NCI-H146 (cell line): ENCODE measurements at places on chromosomes 3 and 15.
A peak's percentile ranks its signal among the peaks of the same experiment; 100 is the strongest.

GRCh38 chr15:34889476-34889875, 80.1 kb downstream of the AQR start:
- DNase-seq = no peak

DNA sequence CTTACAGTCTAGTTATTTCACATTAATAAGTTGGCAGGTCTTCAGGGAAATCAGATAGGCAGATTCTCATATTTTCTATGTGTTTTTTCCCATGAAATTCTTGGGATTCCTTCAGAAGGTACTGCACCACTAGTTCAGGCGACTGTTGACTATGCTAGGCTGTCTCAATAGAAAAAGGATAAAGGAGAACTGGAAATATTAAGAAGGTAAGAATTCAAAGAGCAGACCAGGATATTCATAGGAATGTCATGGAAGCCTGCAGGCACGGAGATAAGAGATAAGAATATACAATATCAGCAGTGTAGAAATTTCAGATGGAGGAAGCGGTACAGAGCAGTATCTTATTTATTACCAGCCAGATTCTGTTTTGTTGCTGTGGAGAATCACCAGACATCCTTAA, 432.1 kb upstream of the MDFIC2 start:
- no peak for DNase-seq

- DNase-seq = no peak
These were observed 376.7 kb upstream of the PDZRN3 start for GRCh38 chr3:74001436-74001835.

DNA sequence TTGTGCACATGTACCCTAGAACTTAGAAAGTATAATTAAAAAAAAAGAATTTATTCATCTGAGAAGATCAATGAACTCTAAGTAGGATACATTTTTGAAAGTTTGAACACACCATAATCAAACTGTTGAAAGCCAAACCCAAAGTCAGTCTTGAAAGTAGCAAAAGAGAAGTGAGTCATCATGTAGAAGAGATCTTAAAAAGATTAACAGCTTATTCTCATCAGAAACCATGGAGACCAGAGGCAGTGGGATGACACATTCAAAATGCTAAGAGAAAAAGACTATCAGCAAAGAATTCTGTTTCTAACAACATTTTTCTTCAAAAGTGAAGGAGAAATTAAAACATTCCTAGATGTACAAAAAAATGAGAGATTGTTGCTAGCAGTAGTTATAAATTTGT, 60.7 kb downstream of the TIMP4 start:
- DNase-seq = no peak

- no peak for DNase-seq
These were observed 11.4 kb downstream of the ENTPD3 start for GRCh38 chr3:40398346-40398745.

DNA sequence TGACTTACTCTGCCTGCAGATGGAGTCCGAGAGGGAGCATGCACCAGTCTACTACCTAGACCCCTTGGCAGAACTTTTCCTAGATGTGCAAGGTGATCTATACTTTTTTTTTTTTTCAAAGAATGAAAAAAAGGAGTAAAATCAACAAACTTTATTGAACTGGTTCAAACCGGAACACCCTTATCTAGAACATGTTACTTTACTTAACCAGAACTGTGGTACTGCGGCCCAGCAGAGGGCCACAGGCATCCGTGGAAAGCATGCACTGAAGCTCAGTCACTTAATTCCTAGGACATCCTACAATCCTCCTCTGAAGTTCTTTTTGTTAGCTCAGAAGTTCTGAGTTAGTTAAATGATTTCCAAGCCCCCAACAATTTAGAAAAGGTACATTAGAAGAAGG, 21.6 kb downstream of the CHAC1 start:
- no peak for DNase-seq

DNA sequence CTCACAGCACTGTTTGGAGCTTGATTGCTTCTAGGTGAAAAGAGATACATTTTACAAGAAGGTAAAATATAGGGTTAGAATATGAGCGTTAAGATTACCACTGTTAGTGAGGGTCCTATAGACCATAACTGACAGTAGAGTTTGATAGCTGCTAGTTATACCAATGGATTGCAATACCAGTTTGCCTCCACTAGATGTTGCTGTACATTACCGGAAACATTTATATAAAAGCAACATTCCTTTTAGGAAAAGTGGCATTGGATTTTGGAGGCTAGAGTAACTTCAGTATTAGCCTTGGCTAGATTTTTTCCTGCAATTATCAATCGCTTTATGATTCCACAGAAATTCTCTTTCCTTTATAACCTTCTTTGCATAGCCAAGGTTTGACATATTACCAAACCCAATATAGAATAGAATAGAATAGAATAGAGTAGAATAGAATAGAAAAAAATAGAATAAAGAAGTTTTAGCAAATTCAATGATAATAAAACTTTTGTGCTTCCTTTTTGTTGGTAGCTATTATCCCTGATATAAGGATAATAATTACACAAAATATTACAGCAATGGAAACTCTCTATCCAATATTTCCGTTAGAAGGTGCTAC, 1093.6 kb upstream of the ALCAM start:
- peak; percentile 44 for DNase-seq

DNA sequence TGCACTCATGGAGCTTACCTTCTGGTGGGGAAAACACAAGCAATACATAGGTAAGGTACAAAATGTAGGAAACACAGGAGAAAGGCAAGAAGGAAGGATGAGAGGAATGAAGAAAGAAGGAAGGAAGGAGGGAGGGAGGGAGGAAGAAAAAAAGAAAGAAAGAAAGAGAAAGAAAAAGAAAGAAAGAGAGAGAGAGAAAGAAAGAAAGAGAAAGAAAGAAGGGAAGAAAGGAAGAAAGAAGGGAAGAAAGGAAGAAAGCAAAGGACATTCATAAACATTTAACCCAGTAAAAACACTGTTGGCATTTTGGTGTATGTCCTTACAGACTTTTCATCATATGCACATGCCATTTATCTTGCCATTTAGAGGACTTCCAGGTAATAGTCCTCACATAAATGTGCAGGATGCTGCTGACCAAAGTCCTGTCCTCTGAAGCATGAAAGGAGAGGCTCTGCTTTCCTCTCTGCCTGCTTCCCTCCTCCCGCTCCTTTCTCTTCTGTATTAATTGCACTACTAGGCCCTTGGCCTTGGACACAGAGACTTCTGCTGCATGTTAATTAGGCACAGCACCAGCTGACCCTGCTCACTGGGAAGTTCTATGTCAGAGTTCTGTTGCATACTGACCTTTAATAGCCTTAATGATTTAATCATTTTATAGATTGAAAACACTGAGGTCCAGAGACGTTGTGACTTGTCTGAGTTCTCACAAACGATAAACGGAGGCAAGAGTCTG, 29.7 kb upstream of the NDUFB4 start:
- peak; percentile 7 for DNase-seq

DNA sequence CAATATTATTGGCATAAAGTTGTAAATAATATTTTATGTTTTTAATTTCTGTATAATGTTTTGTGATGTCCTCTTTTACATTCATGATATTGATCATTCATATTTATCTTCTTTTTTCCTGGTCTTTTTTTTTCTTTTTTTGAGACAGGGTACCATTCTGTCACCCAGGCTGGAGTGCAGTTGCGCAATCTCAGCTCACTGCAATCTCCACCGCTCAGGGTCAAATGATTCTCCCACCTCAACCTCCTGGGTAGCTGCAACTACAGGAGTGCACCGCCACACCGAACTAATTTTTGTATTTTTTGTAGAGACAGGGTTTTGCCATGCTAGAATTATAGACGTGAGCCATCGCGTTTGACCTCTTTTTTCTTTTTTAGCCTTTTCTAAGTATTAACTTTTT, 52.9 kb downstream of the USF3 start:
- DNase-seq = no peak

GRCh38 chr3:54668236-54668635, 259.6 kb downstream of the LRTM1 start:
- DNase-seq = peak; percentile 49

GRCh38 chr15:67080900-67081431, 15.6 kb downstream of the SMAD3 start:
- no peak for DNase-seq

GRCh38 chr3:127665586-127665985, 7.2 kb upstream of the ABTB1 start:
- no peak for DNase-seq

DNA sequence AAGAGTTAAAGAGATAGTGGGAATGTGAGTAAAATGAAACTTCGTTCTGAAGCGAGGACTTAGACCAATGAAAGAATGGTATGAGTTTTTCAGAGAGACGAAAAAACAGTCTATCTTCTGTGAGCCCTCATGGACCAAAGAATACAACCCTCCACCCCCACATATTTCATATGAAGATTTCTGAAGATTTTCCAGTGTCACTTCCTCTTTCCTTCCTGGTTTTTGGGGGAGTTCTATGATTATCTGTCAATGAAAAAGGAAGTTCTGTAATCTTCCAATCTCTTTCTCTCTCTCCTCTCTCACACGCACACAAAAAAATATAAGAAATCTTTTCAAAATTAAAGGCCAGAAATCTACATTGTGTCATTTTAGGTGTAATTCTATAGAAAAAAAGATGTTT, 27.7 kb downstream of the CMSS1 start:
- DNase-seq = no peak

DNA sequence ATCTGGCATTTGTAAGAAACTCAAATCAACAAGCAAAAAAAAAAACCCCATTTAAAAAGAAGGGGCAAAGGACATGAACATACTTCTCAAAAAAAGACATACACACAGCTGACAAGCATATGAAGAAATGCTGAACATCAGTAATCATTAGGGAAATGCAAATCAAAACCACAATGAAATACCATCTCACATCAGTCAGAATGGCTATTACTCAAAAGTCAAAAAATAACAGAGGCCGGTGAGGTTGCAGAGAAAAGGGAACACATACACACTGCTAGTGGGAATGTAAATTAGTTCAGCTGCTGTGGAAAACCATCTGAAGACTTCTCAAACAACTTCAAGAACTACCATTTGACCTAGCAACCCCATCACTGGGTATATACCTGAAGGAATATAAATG, 199.4 kb upstream of the THBS1 start:
- no peak for DNase-seq

DNA sequence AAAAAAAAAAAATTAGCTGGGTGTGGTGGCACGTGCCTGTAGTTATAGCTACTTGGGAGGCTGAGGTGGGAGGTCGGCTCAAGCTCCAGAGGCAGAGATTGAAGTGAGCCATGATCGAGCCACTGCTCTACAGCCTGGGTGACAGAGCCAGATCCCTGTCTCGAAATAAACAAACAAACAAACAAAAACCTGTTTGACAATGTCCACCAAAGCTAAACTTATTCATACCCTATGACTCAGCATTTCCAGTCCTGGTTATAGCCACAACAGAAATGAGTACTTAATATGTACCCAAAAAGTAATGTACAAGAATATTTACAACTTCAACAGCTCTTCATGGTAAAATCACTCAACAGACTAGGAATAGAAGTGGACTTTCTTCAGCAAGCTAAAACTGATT, 31.1 kb downstream of the SERP1 start:
- DNase-seq = no peak

DNA sequence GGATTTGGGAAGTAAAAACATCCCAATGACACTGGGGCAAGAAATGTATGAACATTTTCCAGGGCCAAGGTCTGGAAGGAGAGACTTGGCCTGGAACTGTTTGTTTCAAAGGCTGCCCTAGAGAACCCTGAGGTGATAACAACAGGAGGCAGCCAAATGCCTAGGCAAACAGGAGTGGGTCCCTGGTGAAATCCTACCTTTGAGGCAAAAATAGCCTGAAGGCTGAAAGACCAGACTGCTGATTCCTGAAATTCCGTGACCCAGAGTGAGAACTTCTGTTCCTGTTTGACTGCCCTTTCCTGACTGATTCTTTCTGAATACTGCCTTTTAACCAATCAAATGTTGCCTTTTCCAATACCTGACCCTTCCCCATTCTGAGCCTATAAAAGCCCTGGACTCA, 196.4 kb downstream of the NSUN3 start:
- no peak for DNase-seq

DNA sequence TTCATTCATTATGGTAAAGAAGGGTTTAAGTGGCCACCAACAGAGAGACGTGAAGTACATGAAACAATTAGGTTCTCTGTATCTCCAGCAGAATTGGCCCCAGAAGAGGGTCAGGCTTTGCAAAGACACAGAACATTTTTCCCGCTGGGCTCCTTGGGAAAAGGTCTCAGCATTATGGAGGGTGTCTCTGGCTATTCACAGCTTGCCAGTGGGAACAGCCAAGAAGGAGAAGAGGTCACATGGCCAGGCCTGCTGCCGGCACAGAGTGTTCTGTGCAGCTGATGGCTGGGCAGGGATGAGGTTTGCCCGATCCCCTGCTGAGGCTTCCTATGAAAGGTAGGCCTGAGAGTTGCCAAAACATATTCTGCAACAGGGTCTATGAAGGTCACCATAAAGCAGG, 77.8 kb upstream of the LPP start:
- no peak for DNase-seq

DNA sequence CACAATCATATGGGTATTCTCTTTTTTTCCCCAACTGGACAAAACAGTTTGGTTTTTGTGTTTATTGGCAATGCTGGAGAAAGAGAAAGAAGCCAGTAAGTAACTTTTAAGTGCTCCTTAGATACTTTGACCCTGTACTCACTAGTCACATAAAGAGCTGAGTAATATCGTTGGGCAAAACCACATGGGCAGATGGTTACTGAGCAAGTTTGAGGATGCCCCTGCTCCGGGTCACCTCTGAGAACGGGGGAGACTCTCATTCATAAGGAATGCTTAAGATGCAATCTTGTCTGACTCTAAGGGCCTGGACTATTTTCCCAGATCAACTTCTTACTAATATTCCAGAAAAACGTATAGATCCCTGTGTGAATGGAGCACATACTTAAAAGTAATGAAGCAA, 106.4 kb upstream of the SLC2A2 start:
- DNase-seq = no peak

GRCh38 chr3:13951184-13951583, 71.3 kb upstream of the WNT7A start:
- DNase-seq = no peak

DNA sequence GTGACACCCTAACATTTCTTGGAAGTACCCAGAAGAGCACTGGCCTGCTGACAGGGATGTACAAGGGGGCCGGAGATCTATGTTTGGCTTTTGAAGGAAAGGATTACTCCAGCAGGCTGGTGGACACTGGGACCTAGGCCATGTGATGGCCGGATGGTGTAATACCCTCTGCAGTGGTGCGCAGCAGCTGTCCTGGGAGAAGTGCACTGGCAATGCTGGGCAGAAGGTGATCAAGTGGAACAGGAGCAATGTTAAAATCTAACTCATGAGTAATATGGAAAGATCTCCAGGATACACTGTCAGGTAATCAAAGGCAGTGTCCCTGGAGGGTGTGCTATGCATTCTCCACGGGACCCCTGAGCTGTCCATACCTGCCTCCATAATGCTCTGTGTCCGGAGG, 71.2 kb upstream of the POMGNT2 start:
- no peak for DNase-seq

GRCh38 chr3:53134631-53135232, 4.5 kb upstream of the RFT1 start:
- DNase-seq = peak; percentile 48

- no peak for DNase-seq
These were observed 11.2 kb downstream of the COPG1 start for GRCh38 chr3:129260606-129261005.

DNA sequence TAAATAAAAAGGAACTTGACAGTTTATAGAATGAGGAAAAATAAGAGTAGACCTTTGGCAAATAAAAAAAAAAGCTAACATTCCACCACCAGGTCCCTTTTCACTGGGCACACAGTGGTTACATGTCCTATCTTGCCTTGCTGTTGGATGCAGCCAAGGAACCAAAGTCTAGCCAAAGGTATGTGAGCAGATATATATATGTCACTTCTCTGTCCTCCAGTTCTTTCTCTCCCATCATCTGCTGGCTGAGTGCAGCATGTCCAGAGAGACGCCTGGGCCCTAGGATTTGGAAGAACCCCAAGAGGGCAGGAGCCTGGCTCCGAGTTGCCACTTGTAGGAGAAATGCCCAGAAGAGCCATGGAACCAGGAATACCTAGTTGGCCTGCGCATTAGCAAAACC, 104.7 kb downstream of the SERPINI1 start:
- DNase-seq = no peak
